ENCODE measurements at places on chromosomes 2 and 18.

DNA sequence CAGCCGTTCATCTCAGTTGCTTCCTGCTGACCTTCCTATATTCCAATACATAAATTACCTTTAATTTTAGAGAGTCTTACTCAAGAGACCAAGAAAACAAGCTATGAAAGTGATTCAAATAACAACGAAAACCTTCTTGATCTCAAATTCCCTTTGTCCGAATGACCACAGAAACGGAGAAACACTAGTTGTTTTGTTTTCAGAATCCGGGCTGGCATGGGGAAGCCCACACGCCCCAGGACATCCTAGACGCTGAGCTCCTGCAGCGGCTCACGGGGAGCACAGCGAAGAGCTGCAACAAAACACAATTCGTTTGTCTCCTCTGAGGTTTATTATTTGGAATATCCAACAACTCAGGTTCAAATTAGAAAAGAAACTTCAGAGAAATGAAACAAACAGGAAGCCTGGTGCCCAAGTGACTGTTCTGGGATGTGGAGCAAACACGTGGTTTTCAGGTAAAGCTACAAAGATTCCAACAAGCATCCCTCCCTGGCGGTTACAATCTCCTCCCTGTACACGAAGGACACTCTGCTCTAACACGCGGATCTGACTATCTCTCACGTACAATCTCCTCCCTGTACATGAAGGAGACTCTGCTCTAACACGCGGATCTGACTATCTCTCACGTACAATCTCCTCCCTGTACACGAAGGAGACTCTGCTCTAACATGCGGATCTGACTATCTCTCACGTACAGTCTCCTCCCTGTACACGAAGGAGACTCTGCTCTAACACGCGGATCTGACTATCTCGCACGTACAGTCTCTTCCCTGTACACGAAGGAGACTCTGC, 237.5 kb downstream of the TWIST2 start:
- DNase-seq, result no peak

GRCh38 chr2:200089756-200090109, 134.4 kb downstream of the MAIP1 start:
- no peak for DNase-seq

GRCh38 chr2:25707927-25708590, 34.7 kb upstream of the DTNB start:
- DNase-seq, result no peak

DNA sequence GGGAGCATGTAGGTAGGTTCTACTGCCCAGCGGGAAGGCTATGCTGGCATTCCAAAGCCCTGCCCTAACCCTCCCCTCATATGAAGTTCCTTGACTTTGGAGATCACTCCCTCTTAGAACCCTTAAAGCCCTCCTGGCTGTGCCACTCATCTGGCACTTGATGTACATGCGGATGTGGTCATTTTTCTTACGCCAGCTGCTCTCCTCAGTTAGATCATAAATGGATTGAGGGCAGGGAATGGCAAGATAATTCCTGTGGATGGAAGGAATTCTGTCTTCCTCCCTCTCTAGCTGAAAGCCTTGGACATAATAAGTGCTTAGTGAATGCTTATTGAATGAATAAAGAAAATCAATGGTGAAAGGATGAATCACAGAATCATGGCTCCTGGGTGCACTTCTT, 51.6 kb downstream of the SLC4A3 start:
- no peak for DNase-seq

- DNase-seq, result no peak
Observed at GRCh38 chr2:165009466-165009865, 54.1 kb upstream of the SLC38A11 start.

- DNase-seq, result no peak
Observed at GRCh38 chr2:101815154-101815553, 117.6 kb downstream of the MAP4K4 start.

DNA sequence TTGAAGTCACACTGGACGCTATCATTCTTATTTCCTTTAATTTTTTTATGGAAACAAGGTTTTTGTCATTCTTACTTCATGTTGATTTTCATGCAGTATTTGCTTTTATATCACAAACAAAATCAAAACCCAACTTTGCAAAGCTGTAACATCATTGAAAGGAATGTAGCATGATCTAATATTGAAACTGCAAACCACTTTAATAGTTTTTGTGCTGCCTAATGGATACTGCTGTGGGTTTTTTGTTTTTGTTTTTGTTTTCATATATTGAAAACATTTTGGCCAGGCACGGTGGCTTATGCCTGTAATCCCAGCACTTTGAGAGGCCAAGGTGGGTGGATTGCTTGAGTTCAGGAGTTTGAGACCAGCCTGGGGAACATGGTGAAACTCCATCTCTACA, 81.6 kb downstream of the MAP2 start:
- DNase-seq, result no peak

DNA sequence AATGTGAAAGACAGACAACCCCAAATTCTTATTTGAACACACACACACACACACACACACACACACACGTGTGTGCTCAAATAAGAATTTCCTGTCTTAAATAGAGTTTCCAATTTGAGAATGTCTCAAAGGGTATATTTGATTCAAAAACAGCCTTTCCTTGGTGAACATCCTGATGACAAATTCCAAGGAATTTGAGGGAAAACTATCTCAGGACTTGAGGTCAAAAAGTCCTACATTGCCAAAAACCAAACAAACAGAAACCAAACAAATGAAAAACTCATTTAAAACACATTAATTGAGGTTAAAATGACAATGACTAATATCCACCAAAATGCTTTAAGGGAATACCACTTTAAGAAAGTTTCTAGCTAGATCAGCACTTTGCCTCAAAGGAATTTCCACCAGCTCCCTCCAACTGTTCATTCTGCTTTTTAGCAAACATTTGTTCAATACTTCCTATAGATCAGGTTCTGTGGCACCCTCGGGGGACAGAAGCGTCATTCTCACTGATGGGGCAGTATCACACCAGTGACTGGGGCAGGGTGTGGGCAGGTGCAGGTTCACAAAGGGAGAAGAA, 232.1 kb upstream of the TRIB2 start:
- no peak for DNase-seq

DNA sequence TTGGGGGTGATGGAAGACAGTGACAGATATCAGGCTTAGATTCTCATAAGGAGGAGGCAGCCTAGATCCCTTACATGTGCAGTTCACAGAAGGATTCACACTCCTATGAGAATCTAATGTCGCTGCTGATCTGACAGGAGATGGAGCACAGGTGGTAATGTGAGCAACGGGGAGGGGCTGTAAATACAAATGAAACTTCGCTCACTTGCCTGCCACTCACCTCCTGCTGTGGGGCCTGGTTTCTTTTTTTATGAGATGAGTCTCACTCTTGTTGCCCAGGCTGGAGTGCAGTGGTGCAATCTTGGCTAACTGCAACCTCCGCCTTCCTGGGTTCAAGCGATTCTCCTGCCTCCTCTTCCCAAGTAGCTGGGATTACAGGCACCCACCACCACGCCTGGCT, 258.6 kb downstream of the EN1 start:
- no peak for DNase-seq

DNA sequence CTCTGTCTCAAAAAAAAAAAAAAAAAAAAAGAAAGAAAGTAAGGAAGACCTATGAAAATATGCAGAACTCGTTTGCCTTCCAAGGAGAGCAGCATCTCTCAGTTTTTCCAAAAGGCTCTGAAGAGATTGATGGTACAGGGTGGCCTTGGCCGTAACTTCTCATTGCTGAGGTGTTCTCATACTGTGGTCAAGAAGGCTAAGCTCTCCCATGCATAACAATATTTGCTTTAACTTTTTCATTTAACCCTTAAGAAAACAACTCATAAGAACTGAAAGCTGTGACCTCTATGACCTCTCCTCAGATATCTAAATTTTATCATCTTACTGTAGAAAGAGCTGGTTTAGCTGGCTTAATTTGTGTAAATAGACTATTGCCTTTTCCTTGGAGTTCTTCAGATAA, 37.1 kb upstream of the GATA6 start:
- DNase-seq, result no peak

DNA sequence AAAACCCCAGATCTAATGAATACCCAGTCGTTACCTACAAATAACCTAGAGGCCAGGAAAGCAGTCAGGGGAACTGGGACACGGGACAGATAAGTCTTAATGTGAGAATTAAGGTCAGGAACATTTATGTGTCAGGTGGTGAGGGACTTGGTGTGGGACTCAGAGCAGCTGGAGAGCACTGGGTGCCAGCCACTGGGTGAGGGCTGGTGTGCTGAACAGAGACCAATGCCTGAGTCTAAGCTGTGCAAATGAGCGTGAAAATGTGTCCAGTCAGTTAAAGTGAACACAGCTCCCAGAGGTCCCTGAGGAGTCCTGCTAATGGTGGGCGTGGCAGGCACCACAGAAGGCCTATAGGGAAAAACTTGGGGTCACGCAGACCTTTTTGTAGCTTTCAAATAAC, 225.9 kb downstream of the C1D start:
- no peak for DNase-seq
